Motor neuron (in vitro differentiated cells): ENCODE measurements at places on chromosomes 2 and 18.
A peak's percentile ranks its signal among the peaks of the same experiment; 100 is the strongest.

- ATAC-seq, result no peak
These were observed 9.4 kb upstream of the GPR55 start for GRCh38 chr2:230934231-230935129.

GRCh38 chr2:239202836-239203235 lies 198.0 kb downstream of the HDAC4 start:
- ATAC-seq, result no peak

- ATAC-seq, result no peak
These were observed 9.0 kb downstream of the STEAP3 start for GRCh38 chr2:119232666-119232993.

DNA sequence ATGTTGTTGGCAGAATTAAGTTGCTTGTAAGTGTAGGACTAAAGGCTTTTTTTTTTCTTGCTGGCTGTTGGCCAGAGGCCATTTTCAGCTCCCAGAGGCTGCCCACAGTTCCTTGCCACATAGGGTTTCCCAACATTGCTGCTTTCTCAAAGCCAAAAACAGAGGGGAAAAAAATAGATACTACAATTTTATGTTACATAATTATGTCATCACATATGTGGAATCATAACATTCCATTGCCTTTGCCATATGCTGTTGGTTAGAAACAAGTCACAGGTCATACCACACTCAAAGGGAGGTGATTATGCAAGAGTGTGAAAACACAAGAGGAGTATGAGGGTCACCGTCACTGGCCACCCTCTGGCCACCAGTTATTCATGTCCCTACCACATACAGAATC lies 154.5 kb downstream of the RTN4 start:
- ATAC-seq, result no peak

GRCh38 chr2:219350710-219351221 lies 18.2 kb upstream of the RESP18 start:
- ATAC-seq, result peak; percentile 93

- peak; percentile 9 for ATAC-seq
These were observed at the start of gene TGIF1 for GRCh38 chr18:3450012-3450798. Gene TGIF1 (plus strand): TSS chr18:3450172. CDS start chr18:3450490, 318 bp downstream.

- ATAC-seq, result peak; percentile 79
These were observed 169.1 kb upstream of the KLF7 start for GRCh38 chr2:207334624-207335371.

DNA sequence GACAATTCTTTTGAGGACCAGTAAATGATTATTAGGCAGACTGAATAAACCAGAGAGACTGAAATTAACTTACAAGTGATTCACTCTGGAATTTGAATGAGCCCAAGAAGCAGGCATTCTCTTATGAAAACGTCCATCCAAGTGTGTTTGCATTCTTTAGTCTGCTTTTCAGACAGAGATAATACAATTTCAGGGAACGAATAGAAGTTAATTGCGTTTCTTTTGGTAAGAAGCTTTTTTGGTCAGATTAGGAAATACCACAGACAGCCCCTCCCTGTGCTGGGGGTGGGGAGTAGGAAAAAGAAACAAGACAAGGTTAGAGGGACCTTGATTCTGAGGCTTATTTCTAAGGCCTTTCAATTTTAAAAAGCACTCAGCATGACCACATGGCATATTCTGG lies 874.4 kb downstream of the SUCLG1 start:
- no peak for ATAC-seq

DNA sequence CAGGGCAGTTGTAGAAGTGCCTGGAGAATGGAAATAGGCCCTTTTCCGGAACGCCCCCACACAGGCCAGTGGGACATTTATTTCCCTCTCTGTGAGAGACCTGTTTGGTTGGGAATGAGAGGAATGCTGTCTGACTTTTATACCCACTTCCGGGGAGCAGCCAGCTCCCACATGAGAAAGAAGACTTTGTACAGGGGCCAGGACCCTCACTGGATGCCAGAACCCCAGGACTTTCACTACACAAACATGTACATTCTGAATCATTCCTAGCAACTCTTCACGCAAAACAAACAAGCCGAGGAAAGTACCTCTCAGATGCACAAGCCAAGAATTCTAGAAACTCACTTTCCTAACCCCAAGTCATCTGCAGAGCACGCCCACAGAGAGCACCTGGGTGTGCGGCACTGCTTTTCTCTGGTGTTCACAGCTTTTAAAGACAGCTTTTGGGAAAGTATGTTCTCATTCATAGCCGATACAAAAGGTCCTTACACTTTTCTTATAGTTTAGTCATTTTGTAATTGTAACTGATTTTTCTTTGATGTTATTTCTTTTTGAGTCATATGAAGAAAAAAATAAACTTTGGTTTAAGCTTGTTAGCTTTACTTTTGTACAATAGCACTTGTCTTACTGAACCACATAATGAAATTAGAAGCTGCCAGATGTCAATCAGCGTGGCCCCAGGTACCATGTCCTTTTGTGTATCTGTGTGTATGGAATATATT lies 856.1 kb upstream of the ID2 start:
- no peak for ATAC-seq

DNA sequence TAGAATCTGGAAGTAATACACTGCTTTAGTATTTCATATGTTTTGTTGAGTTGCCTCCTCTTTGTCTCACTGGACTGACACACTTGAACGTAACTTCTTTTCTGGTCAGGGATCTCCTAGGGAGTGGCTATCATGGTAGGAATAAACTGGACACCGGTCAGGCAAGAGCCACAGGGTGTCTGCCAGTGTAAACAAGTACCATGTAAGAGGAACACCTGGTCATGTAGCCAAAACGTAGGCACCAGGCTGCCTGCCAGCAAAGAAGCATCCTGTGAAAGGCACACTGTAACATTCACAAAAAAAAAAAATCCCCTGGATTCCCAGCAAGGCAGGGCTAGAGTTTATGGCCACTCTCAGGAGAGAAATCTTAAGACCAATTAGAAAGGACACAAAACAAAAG lies 372.8 kb upstream of the RND3 start:
- no peak for ATAC-seq

DNA sequence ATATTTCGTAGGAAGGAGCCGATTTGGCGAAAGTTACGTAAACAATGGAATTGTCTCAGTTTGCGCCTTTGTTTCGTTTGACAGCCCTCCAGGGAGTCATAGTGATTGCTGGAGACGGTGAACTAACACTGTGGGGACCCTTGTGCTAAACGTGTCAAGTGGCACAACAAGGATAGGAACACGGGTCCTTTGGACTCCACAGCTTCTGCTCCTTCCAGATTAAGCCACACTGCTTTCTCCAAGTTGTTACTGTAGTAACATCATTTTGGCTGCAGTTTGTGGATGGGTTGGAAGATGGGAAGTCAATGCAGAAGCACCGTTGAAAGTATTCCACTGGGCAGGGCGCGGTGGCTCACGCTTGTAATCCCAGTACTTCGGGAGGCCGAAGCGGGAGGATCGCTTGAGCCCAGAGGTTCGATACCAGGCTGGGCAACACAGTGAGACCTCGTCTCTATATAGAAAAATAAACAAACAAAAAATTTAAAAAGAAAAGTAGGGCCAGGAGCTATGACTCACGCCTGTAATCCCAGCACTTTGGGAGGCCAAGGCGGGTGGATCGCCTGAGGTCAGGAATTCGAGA lies 636 bp upstream of the IMMT start:
- peak; percentile 4 for ATAC-seq

- no peak for ATAC-seq
These were observed 56.0 kb downstream of the ADI1 start for GRCh38 chr2:3463186-3463835.

DNA sequence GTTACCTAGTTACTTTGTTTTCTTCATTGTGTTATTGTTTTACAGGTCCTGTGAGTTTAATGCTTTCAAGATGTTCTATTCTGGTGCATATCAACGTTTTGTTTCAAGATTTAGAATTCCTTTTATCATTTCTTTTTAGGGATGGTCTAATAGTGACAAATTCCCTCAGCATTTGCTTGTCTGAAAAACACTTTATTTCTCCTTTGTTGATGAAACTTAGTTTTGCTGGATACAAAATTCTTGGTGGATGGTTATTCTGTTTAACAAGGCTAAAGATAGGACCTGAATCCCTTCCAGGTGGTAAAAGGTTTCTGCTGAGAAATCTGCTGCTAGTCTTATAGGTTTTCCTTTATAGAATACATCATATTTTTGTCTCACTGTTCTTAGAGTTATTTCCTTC lies 102.3 kb downstream of the RND3 start:
- ATAC-seq, result no peak
